T follicular helper cell (primary cell): ENCODE measurements at places on chromosomes 4 and X.

DNA sequence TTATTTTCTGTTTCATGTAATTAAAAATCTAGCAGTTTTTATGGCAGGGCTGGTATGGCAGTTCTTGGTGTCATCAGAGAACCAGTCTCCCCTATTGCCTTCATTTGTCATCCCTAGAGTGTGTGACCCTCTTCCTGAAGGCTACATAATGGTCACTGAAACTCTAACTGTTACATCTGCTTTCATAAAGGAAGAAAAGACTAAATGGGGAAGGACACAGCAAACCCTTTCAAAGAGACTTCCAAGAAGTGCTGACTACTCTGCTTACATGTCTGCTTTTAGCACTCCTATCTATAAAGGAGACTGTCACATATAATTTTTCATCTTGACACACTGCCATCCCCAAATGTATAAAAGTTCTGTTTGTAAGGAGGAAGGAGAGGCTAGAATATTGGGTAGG is 105.9 kb upstream of the DIAPH2 start:
- DNase-seq: no peak

DNA sequence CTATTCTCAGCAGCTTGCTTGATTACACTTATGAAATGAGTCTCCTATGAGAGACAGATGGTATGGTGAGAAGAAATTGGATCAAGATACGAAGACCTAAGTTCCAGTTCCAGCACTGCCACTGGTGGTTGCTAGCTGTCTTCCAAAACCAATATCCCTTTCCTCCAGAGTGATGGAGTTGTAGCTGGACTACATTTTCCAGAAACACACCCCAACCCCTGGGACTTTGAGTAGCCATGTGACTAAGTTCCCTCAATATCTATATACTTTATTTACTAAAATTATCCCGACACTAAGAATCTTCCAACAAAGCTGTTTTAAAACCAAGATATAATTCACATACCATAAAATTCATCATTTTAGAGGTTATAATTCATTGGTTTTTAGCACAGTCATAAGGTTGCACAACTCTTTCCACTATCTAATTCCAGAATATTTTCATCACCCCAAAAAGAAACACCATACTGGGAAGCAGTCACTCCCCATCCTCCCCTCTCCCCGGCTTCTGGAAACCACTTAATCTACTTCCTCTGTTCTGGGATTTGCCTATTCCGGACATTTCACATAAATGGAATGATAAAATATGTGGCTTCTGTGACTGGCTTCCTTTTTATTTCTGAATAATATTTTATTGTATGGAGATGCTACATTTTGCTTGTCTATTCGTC is 118.0 kb downstream of the MANBA start:
- DNase-seq: no peak

DNA sequence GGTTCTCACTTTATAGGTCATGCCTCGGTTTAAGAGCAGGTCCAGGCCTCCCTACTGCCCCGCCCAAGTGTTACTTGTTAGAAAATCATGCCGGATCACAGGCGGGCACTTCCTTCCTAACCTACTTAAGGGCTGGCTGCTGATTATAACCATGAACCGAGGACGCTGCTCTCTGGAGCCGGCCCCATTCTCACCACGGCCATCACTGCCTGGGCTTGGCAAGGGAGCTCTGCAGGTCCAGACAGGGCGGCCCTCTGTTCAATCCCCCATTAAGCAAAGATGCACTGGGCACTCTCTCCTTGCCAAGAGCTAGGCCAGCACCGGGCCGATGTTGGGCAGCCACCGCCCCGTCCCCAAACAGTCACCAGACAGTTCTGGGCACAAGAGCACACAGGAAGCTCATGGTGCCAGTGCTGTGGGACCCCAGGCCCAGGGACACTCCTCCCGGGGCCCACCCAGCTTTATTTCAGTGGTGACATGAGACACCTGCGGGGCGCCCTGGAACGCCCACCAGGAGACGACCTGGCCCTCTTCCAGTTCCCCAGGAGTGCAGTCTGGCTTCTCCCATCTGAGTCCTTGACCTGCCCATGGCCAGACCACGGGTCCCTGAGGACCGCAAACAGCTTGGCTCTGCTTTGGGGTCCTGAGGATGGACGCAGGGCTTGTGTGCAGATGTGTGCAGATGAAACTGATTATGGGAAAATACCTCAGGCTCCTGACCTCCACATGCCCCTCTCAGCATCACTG is 44.0 kb downstream of the ABLIM2 start:
- no peak for DNase-seq

- DNase-seq: no peak
Measured at GRCh38 chr4:131309628-131310027, 1839.5 kb upstream of the PCDH10 start.

DNA sequence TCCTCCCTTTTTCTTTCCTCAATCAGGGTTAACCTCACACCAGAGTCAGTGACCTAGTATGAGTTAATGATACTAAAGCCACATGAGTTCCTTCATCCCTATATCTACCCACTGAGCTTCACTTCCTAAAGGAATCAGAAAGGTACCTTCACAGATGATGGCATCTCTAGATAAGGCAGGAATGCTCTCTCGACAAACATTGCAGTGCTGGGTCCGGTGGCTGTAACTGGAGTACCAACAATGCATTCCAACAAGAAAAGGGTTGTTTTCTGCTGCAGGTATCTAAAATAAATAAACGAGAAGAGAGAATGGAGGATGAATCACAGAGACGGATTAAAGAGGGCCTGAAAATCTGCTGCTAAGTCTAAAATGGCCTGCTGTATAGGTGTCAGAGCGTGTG is 66.7 kb downstream of the DGKK start:
- no peak for DNase-seq

GRCh38 chr4:3805026-3805425 is 38.8 kb downstream of the ADRA2C start:
- DNase-seq: no peak

DNA sequence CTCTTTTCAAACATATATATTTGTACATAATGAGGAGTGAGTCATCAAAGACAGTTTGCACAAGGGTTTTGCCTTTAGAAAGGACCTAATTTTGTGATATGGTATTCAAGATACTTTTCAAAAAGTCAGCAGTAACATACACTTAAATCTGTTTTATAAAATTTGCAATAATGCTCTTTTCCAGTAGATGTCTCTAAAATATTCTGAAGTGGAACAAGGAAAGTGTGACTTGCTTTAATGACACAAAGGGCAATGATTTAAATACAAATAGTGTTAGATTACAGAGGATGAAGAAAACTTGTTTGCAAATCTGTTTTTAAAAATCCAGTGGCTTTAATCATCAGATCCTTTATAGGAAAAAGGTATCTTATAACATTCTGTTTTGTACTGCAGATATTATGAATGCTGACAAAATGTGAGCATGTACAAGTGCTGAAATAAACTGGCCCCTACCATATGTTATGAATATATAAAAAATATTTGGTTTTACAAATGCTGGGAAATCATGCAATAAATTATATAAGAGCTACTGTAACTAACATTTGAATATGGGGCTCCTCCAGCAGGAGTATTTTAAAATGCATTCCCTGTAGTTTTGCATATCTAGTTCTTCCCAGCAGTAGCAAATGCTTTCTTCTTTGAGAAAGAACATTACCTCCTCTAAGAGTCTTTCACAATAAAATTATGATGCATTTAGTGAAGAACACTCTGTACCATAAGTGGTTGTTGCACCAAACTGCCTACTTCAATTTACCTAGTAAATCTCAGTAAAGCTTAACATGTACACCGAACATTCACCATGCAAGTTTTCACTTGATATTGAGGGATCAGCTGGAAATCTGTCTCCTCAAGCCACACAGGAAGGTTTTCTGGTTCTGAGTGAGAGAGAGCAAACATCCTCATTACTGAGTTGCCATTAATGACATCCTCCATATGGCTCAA is 20.2 kb downstream of the MMRN1 start:
- DNase-seq: no peak

DNA sequence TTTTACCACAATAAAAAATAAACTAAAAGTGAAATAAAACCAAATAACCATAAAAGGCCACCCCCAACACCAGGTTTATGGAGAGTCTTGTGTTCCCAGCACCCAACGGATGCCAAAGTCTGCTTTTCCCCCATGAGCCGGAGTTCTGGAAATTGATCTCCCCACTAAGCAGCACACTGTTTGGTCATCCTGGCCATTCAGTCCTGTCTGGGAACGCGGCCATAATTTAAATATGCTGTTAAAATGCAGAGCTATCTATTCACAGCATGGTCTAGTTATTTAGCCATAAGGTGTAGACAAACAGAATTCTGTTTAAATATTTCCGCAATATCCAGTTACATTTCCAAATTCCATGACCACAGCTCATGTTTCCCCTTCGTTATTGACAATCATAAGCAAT is 129.6 kb upstream of the TBL1X start:
- DNase-seq: no peak

DNA sequence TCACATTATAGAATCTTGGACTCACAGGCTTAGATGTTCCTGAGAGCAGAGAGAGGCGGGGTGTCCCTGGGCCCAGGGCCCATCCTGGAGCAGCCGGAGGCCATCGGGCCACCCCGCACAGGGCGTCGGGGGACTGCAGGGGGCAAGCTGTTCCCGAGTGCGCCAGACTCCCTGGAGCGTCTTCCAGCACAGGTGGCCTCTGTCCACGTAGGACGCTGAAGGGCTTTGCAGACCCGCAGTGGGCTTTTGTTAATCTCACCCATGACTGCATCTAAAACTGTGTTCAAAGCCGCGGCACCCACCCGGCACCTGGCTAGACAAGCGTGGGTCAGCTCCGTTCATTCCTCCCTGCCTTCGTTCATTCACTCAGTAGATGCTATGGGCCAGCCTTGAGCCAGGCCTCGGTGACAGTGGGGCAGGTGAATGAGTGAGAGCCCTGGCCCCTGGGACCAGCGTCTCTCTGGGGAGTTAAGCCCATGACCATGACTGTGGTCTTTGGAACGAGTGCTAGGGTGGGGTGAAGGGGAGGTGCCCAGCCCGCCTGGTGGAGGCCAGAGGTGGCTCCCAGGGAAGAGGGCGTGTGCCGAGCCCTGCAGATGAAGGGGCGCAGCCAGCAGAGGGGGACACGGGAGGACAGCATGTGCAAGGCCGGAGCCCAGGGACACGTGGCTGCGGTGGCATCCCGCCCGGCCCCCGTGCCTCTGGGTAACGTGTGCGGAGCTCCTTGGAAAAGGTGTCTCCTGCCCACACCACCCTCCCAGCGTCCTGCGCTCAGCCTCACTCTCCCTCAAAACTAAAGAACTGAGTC is 98.3 kb downstream of the HMX1 start:
- DNase-seq: no peak

GRCh38 chr4:100876546-100876945 is 358.7 kb upstream of the EMCN start:
- no peak for DNase-seq

GRCh38 chr4:7514789-7515188 is 80.1 kb upstream of the PSAPL1 start:
- no peak for DNase-seq

DNA sequence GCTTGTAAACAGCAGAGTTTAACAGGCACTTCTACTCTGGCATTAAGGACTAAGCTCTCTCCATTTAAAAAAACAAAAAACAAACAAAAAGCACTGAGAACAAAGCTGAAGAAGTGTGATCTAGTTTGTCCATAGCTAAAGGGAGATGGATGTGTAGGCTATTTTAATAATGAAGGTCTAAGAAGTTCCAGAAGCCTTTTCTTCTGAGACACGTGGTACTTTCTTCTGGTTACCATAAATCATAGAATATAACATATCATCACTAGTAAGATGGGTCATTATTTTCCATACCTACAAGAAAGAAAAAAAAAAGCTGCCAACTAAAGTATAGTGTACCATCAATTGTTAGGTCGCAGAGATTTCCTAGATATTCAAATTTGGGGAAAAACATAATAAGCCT is 722 bp upstream of the NBDY start:
- DNase-seq: no peak

DNA sequence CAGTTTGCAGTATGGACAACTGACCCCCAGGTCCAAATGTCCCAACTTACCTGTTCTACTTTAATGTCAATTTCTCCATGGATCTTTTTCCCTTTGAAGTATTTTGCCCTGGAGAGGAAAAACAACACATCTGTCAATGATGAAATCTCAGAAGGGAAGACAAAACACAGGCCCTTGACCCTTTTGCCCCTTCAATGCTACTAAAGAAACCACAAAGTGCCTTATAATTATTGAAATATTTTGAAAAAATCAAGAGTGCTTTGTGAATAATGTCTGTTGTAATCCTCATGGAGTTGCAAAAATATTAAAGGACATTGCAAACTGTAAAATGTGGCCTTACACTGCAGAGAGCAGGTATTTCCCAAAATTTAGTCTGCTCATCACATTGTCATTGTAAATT is 12.6 kb downstream of the SYN1 start:
- no peak for DNase-seq

DNA sequence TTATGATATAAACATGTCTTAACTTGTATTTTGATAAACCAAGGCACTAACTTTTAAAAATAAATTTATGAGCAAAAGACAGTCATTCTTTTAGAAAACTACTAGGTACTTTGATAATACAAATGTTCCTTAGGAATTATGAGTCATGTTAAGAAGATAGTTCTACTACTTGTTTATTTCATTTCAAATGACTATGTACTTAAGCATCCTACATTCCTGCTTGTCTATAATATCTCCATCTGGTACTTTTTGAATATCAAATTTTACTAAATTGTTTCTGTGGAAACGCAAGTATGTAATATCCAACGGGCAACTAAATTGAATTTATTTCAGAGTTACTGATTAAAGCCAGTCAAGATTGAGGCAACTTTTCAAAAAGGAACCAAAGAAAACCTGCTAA is 61.8 kb downstream of the CAMK2D start:
- DNase-seq: no peak
